ENCODE measurements at places on chromosomes 13 and 19. TPM values are rescaled to one million over a fixed set of nuclear protein-coding genes. Genes with fewer than 3 reads are reported as not detected.

DNA sequence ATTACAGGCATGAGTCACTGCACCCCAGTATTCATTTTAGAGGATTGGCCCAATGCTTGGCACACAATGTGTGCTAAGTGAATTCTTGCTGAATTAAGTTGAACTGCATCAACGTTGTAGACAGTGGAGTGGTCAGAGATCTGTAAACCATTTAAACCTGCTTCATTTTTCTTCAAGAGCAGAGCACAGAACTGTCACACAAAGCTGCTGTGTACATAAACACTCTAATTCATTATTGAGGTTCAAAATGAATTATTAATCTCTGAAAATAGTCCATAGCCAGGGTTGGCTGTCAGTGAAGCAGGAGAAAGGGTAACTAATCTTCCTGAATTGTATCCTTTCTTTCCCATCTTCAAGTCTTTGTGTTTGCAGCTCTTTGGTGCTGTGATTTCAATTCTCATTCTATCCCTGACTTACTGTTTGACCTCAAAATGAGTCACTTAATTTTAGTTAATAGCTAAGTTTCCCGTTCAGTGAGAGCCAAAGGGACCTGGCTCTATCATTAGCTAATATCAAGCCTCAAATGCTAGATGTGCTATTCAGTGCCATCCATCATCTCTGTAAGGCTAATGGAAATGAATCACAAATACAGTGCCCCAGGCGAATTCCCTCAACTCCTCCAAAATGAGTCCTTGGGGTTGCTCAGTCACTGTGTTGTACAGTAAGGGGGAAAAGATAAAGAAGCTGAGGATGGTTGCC lies 77.0 kb upstream of the TSC22D1 start:
- no peak for DNase-seq
- peaks cover 4% of the 10 kb centered on the region for H3K4me1 ChIP-seq
- no peaks in the 10 kb centered on the region for H3K36me3 ChIP-seq
- H3K27me3 ChIP-seq = peaks cover 3% of the 10 kb centered on the region
- no peak overlapping the region for H3K4me3 ChIP-seq

DNA sequence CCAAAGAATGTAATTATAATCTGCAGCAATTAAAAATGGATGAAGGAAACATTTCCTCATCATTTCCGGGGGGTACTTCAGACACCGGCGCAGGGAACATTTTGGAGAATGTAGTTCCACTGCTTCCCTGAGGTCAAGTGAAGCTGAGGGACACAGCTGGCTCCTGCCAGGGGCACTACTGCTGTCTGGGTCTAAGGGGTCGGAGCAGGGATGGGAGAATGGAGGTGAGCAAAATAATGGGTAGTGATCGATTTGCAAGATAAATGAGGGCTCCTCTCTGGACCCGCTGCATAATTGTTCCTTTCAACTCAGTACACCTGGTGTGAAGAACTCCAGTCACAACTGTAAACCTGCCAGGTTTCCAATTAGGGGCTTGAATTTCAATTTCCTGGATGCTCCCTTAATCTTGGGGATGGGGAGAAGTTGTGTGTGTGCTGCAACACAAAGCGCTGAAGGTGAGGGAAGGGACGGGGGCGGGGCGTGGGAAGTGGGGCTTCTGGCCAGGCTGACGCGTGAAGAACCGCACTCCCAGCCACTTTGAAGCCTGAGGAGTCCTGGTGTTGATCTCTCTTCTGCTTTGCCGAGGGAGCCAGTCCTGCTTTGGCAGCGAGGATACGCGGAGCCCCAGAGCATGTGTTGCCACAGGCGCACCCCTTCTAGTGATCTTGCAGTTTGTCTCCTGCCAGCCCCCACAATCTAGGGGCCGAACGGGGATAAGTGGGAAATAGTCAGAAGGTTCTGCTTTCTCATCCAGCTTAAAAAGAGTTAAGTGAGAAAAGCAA lies 57.9 kb upstream of the PCDH8 start:
- DNase-seq = no peak
- H3K4me1 ChIP-seq = peaks cover 51% of the 10 kb centered on the region
- peak overlapping the region; percentile 35 for H3K27ac ChIP-seq
- H3K36me3 ChIP-seq = no peaks in the 10 kb centered on the region
- peak overlapping the region; percentile 37 for H3K4me3 ChIP-seq

DNA sequence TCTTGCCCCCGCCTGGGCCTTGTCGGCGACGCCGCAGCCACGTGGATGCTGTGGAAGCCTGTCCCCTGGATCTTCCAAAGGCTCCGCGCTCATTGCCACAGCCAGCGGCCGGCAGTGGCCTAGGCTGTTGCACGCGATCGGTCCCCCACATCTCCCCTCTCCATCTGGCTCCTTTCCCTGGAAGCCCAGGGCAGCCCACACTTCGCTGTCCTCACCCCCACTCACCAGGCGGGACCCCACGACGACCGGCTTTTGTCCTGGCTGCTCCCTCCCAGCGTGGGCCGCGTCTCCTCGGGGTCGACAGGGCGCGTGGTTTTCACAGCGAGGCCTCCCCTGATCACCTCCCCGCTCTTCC lies 605 bp upstream of the TEX30 start:
- H3K27me3 ChIP-seq = peaks cover 3% of the 10 kb centered on the region
- H3K36me3 ChIP-seq = no peaks in the 10 kb centered on the region
- H3K27ac ChIP-seq = peak overlapping the region; percentile 89

DNA sequence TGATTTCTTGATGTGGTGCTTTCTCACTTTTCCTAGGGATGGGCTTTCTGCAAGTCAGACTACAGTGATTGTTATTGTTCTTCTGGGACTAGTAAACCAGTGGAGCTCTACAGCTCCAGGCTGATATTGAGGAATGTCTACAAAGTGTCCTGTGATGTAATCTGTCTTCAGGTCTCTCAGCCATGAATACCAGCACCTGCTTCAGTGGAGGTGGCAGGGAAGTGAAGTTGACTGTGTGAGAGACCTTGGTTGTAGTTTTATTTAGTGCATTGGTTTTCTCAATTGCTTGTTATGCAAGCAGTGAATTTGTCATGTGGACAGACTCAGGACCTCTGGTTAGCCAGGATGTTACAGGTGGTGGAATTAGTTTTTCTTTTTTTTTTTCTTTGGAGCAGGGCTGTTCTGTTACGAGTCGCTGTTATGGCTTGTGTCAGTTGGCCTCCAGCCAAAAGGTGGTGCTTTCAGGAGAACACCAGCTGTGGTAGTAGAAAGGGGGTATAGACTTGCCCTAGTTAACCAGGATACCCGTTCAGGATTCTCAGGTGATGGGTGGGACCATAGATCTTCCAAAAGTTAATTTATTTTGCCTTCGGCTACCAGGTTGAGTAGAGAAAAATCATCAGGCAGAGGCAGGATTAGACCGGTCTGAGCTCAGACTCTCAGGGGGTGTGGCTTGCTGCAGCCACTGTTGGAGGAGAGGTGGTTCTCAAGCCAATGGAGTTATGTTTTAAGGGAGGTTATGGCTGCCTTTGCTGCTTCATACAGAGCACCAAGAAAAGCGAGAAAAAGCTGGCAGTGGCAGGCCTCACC lies 11.9 kb upstream of the ZNF675 start:
- H3K27ac ChIP-seq = no peak overlapping the region
- no peaks in the 10 kb centered on the region for H3K36me3 ChIP-seq
- peaks cover 1% of the 10 kb centered on the region for H3K4me1 ChIP-seq
- DNase-seq = no peak
- no peaks in the 10 kb centered on the region for H3K27me3 ChIP-seq

TMIGD2 gene
- not detected for total RNA-seq

All from glutamatergic neuron (in vitro differentiated cells).